ENCODE measurements at places on chromosomes 16 and 17.

- DNase-seq: no peak
Observed at GRCh38 chr17:81932333-81932983, 4.6 kb downstream of the PYCR1 start.

DNA sequence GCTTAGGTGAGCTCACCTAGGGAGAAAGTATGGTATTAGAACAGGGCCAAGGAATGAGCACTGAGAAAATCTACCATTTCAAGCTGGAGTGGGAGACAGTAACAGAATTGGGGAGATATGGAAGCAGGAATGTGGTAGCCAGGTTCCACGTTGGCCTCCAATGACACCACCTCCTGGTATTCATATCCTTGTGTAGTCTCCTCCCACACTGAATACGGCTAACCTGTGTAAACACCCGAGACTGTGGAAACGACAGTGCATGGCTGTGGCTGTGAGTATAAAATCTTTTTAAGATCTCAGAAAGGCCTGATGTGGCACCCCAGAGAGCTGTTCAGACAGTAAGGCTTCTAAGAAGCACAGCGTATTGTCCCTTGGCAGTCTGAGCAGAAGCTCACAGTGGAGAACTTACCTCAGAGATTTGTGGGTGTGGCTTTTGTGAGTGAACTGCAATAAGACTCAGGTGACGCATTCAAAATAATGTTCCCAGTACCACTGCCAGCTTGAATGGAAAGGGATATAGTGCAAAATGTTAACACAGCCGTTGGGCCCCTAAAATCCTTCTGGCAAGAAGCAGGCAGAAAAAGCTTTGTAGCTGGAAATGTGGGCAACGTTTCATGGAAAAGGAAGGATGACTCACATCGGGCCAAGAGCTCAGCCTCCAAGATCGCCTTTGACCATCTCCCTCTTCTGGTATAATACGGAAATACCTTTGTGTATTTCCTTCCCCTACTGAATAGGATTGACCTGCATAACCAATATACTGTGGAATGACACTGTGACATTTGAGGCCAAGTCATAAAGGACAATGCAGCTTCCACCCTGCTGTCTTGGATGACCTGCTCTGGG, 14.4 kb downstream of the SDR42E1 start:
- peak; percentile 54 for DNase-seq

GRCh38 chr17:8141741-8142140, 10.5 kb downstream of the PER1 start:
- no peak for DNase-seq

- no peak for DNase-seq
Observed at GRCh38 chr16:11014136-11014535, 69.8 kb downstream of the CLEC16A start.

DNA sequence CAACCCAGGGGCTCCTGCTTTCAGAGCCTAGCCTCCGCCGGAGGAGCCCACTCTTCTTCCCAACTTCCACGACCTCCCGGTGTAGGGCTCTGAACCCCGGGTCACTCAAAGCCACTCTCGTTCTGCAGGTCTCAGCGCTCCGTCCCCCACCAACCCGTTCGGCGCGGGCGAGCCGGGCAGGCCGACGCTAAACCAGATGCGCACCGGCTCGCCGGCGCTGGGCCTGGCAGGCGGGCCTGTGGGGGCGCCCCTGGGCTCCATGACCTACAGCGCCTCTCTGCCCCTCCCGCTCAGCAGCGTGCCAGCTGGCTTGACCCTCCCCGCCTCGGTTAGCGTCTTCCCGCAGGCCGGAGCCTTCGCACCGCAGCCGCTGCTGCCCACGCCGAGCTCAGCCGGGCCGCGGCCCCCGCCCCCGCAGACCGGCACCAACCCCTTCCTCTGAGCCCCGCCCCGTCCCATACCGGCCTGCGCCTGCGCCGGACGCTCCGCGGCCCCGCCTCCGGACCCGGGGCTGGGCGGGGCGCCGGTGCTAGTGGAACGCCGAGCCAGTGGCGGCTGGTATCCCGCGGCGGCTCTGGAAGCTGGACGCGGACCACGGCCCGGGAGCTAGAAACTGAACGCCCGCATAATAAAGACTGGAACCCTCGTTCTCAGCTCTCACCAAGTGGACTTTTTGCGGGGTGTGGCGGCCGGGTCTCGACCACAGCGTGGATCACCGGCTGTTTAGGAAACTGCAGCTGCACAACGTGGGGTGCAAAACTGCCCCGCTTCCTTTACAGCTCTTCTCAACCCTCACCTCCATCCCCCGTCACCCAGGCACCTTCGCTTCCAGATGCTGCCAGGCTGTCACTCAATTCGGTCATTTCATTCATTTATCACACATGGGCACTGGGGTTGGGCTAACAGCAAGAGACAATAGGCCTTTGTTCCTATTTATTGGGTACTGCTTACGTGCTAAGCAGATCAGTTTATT, 5.0 kb upstream of the SPATA20 start:
- peak; percentile 88 for DNase-seq

GRCh38 chr17:10733666-10734065, 3.8 kb upstream of the TMEM220 start:
- DNase-seq: no peak
